Prostate gland (tissue), 2 donors: ENCODE measurements at places on chromosomes 5 and 9. TPM values are rescaled to one million over a fixed set of nuclear protein-coding genes. Genes with fewer than 3 reads are reported as not detected.

- no peaks in the 10 kb centered on the region for H3K36me3 ChIP-seq
- DNase-seq, result no peak
- no peak overlapping the region for H3K4me3 ChIP-seq
- no peak overlapping the region for H3K27ac ChIP-seq
Observed at GRCh38 chr5:127206320-127207113, 84.1 kb upstream of the MEGF10 start.

The TARS1 gene
- 27.4 TPM for total RNA-seq

The PTPA gene
- total RNA-seq, result 173 TPM

The SUSD3 gene
- 471 TPM for total RNA-seq

- H3K27ac ChIP-seq, result no peak overlapping the region
- H3K4me3 ChIP-seq, result no peak overlapping the region
- H3K4me1 ChIP-seq, result no peaks in the 10 kb centered on the region
- no peaks in the 10 kb centered on the region for H3K27me3 ChIP-seq
- DNase-seq, result no peak
Observed at GRCh38 chr5:67409126-67409777, 212.7 kb upstream of the CD180 start.

DNA sequence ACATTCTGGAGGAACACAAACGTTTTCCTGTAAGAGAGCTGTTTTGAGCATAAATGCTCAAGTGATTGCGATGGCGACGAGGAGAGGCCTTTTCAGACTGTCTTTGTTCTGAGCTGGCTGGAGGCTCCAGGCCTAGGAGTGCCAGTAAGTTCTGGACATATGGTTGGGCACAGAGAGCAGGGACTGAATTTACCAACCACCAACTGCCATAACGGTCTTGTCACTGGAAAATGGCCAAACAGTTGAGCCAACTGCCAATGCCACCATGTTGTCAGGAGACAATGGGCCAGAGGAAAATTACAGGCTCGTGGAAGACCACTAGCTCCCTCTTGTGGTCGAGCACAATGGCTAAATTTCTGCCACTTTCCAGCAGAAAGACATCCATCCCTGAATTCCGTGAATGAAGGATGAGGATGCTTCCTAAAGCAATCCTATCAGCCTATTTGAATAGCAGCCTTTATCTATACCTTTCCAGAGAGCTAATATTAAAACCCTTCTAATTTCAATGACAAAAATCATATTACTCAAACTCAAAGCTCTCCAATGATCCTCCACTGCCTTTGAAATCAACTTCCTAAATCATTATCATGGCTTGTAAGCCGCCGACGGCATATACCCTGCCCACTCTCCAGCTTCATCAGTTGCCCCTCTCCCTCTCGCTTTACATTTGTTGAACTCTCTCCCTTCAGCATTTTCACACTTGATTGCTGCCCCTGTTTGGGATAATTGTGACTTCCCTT is 66.9 kb upstream of the GLIS3 start:
- H3K4me3 ChIP-seq, result no peak overlapping the region
- no peaks in the 10 kb centered on the region for H3K36me3 ChIP-seq
- DNase-seq, result no peak
- no peak overlapping the region for H3K27ac ChIP-seq
- H3K4me1 ChIP-seq, result no peaks in the 10 kb centered on the region

- no peaks in the 10 kb centered on the region for H3K4me1 ChIP-seq
- no peaks in the 10 kb centered on the region for H3K27me3 ChIP-seq
- DNase-seq, result no peak
Observed at GRCh38 chr5:142287973-142288313, 36.9 kb downstream of the SPRY4 start.

DNA sequence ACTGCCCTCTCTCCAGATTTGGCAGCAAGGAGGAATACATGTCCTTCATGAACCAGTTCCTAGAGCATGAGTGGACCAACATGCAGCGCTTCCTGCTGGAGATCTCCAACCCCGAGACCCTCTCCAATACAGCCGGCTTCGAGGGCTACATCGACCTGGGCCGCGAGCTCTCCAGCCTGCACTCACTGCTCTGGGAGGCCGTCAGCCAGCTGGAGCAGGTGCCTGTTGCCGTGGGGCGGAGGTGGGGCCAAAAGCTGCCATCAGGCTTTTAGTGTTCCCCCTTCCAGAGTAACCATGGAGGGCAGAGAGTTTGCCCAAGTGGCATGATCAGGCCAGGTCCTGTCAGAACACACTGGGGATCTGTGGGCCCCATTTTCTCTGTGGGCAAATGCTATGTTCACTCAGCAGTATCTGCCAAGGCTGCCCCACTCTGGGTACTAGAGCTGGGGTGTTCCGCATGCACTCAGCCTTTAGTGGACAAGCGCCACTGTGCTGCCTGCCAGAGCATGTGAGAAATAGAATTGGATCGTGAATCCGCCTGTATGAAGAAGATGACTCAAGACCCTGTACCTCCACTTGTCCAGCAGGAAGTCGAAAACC is 117.1 kb downstream of the DAB2IP start:
- no peaks in the 10 kb centered on the region for H3K27me3 ChIP-seq
- no peak overlapping the region for H3K4me3 ChIP-seq
- H3K36me3 ChIP-seq, result no peaks in the 10 kb centered on the region
- no peak overlapping the region for H3K27ac ChIP-seq

- DNase-seq, result no peak
- H3K27me3 ChIP-seq, result no peaks in the 10 kb centered on the region
- no peaks in the 10 kb centered on the region for H3K36me3 ChIP-seq
- H3K27ac ChIP-seq, result no peak overlapping the region
Observed at GRCh38 chr5:111422747-111423720, 89.3 kb downstream of the STARD4 start.

DNA sequence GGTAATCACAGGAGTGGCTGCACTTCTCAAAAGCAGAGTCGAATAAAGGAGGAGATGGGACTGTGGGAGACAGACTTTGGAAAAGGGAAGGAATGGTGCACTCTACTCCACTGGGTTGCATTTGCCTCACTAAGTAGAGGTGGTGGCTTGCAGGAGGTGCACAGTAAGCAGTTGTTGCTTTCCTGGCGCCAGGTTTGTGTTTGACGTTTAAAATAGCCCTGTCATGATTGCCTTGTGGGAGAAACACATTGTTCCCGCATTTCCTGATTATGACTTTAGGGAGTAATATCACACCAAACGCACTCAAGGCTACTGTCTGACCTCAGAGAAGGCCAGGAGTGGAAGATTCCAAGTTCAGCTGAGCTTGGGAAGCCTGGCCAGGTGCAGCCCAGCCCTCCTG is 36.7 kb downstream of the DMRT1 start:
- H3K27ac ChIP-seq, result no peak overlapping the region
- H3K4me1 ChIP-seq, result no peaks in the 10 kb centered on the region
- no peak for DNase-seq
- H3K4me3 ChIP-seq, result no peak overlapping the region
- H3K36me3 ChIP-seq, result no peaks in the 10 kb centered on the region

DNA sequence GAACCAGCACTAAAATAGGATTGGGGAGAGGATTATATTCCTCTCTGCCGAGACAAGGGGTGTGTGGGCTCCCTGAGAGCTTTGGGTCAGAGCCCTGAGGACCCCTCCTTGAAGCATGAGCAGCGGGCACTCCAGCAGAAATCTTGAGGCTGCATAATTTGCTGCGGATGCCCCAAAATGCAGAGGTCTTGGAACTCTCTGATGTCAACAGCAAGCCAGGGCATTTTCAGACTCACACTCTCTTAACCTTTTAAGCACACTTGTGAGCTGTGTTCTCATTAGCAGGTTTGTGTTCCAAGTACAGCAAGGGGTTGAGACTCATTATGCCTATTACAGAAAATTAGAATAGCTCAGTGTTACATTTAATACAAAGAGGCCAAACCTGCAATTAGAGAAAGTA is 513.0 kb upstream of the ADAMTS16 start:
- no peak for DNase-seq
- no peaks in the 10 kb centered on the region for H3K36me3 ChIP-seq

DNA sequence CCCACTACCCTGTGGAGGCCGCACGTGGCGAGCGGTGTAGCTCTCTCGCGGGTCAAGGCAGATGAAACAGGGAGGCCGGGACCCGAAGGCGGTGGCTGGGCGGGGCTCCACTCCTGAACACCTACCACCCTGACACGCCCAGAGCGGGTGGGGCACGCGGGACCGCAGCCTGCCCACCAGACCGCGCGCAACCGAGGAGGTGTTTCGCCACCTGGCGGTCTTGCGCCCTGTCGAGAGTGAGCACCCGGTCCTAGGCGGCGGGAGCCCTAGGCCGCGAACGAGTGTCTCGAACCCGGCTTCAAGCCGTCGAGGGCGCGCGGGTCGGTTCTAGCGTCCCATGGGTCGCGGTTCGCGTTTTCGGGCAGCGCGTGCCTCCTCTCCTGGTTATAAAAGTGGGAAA is 2.2 kb upstream of the EXOSC3 start:
- H3K36me3 ChIP-seq, result no peaks in the 10 kb centered on the region
- no peak overlapping the region for H3K4me3 ChIP-seq
- no peaks in the 10 kb centered on the region for H3K27me3 ChIP-seq
- no peak for DNase-seq
- no peaks in the 10 kb centered on the region for H3K4me1 ChIP-seq

The PTBP3 gene
- total RNA-seq, result 56.6 TPM

The ANKRD55 gene
- 1.1 TPM for total RNA-seq

DNA sequence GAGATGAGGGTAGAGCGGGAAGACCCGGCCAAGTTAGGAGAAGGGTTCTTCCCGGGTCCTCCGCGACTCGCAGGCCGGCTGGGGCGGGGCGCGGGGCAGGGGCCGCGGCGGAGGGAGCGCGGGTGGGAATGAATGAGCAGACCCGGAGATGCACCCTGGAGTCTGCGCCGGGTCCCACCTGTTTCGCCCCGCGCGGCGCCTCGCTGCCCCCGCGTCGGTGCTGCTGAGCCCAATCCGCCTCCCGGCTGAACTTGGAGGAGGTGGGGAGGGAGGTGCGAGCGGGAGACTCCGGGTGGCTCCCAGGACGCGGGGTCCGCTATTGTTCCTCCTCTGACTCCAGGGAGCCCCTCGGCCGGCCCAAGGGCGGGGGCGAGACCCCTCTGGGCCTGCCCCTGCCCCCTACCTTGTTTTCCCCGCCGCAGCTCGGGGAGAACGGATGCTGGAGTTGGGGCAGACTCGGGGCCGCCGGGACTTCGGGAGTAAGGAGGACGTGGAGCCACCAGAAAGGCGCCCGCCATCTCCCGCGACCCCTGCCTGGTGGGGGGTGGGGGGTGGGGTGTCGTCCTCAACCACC is 659 bp downstream of the RAI14 start:
- H3K4me3 ChIP-seq, result peak overlapping the region; percentile 52
- H3K27me3 ChIP-seq, result no peaks in the 10 kb centered on the region
- H3K27ac ChIP-seq, result peak overlapping the region; percentile 89
- peak; percentile 7 for DNase-seq
- no peaks in the 10 kb centered on the region for H3K4me1 ChIP-seq

DNA sequence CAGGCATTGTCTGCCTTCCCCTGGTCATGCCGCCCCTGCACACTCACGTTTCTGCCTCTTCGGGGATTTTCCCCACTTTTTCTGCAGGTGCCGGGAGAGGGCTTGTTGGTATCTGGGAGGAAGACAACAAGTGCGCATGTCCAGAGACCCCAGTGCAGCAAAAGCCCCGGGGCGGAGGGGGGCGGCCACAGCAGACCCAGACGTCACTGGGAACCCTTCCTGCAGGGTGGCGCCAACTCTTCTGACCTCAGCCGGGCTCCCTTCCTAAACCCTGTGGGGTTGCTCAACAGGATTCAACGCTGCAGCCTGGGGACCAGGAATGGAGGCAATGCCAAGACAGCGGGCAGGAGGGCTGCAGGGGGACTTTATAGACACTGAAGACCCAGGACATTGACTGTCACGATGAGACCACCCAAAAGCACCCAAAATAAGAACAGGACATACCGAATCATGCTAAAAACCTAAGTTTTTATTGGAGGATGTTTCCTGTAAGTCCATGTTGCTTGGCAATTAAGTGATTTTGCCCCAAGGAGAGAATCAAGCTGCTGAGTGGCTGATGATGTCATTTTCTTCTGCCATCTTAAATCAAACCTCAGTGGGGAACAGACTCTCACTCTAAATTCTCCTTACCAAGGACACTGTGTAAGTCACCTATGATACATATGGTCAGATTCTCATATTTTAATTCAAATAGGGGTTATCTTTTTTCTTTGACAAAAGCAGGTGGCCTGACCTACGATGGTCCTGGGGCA is 62.9 kb upstream of the SIMC1 start:
- no peaks in the 10 kb centered on the region for H3K4me1 ChIP-seq
- H3K27ac ChIP-seq, result no peak overlapping the region
- no peak overlapping the region for H3K4me3 ChIP-seq
- no peaks in the 10 kb centered on the region for H3K36me3 ChIP-seq

DNA sequence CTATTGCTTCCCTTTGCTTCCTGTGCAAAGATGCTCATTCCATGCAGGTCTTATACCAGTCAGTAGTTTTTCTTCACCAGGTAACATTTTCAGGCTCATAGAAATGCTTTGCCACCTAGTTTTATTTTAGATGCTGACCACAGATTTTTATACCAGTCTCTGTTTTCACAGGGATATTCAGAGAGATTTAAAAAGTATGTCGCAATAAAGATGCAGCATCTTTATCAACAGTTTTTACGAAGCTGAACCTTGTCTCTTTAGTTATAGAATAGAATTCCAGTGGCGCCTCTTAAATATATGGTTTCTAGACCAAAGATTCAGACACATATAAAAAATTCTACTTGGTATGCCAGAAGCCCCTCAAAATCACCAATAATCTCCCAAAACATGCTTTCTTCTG is 155.7 kb upstream of the PCSK5 start:
- no peak for DNase-seq
- no peaks in the 10 kb centered on the region for H3K27me3 ChIP-seq
- no peak overlapping the region for H3K4me3 ChIP-seq
- no peak overlapping the region for H3K27ac ChIP-seq
- no peaks in the 10 kb centered on the region for H3K36me3 ChIP-seq
- no peaks in the 10 kb centered on the region for H3K4me1 ChIP-seq

DNA sequence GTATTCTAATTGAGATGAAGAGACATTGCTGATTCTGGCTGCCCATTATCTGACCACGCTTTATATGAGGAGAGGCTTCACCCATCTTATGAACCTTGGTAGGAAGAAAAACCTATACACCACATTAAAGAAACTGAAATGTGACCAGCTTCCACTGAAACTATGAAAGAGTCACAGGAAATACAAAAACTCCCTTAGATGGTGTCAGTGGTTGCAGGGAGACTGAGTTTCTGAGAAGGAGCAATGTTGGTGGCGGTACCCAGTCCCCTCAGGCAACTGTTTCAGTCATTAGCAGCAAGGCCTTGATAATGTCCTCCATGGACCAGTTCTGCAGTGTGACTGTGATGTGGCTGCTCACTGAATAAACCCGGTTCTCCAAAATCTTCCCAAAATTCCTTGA is 110.5 kb upstream of the FTMT start:
- no peaks in the 10 kb centered on the region for H3K36me3 ChIP-seq
- no peak overlapping the region for H3K4me3 ChIP-seq
- DNase-seq, result no peak
- no peaks in the 10 kb centered on the region for H3K27me3 ChIP-seq
- no peak overlapping the region for H3K27ac ChIP-seq

- no peaks in the 10 kb centered on the region for H3K27me3 ChIP-seq
- H3K4me1 ChIP-seq, result no peaks in the 10 kb centered on the region
- no peak overlapping the region for H3K4me3 ChIP-seq
- H3K36me3 ChIP-seq, result no peaks in the 10 kb centered on the region
Observed at GRCh38 chr5:100690036-100690560, 154.9 kb downstream of the FAM174A start.

The DMGDH gene
- total RNA-seq, result 9.9 TPM

The PPP3R2 gene
- total RNA-seq, result 3.3 TPM

The PCSK1 gene
- total RNA-seq, result 0.34 TPM

The SLC36A1 gene
- total RNA-seq, result 7.7 TPM
